ENCODE measurements at places on chromosomes 12 and 14.

DNA sequence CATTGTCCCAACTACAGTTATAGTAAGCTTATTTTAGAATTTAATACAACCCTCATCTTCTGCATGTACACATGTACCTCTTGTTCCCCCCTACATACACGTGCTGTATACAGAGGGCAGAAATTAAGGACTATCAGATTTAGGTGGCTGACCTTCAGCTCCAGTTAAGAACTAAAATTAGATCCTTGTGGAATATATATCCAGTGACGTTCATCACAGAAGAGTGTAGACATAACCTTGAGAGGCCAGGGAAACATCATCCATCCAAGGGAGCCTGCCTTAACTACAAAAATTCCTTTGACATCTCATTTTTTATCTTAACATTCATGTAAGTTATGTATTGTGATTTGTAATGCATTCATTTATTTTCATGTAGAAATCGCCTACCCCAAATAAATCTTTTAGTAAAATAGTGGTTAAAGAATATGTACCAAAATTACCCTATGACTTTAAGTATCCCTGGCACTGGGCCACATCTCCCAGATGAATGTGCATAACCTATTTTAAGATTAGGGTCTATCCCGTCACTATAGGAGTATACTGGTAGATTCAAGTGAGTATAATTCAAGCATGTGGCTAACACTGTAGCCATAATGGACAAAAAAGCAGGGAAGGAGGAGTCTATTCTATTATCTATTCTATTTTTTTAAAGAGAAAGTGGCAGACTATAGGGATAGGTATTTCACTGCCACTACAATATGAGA lies 27.5 kb downstream of the RIC8B start:
- no peak for DNase-seq

DNA sequence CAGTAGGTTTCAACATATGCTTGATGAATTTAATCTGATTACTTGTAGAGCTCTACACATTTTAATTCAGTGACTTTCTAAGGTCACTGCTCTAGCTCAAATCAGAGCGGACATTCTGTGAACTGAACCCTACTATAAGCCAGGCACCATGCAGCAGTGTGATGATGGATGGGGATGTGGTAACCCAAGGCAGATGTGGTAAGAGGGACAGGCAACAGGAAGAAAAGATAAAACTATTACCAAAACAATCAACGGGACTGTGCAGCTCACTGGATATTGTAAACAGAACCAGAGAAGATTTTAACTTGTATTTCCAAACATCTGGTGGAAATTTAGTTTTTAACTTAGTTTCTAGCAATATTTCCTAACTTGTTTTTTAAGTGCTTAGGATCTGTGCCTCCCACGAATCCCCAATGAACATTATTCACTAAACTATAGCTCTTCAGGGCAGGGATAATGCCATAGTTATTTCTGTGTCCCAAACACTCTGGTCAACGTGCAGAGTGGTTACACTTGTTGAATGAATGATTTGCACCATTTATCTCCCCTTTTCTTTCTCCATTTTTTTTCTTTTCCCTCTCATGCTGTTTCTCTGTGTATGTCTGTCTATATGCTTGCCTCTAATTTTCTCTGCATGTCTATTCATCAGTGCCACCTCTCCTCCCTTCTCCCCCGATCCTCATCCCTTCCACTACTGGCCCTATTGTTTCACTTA lies 3.0 kb downstream of the ERO1A start:
- no peak for DNase-seq

DNA sequence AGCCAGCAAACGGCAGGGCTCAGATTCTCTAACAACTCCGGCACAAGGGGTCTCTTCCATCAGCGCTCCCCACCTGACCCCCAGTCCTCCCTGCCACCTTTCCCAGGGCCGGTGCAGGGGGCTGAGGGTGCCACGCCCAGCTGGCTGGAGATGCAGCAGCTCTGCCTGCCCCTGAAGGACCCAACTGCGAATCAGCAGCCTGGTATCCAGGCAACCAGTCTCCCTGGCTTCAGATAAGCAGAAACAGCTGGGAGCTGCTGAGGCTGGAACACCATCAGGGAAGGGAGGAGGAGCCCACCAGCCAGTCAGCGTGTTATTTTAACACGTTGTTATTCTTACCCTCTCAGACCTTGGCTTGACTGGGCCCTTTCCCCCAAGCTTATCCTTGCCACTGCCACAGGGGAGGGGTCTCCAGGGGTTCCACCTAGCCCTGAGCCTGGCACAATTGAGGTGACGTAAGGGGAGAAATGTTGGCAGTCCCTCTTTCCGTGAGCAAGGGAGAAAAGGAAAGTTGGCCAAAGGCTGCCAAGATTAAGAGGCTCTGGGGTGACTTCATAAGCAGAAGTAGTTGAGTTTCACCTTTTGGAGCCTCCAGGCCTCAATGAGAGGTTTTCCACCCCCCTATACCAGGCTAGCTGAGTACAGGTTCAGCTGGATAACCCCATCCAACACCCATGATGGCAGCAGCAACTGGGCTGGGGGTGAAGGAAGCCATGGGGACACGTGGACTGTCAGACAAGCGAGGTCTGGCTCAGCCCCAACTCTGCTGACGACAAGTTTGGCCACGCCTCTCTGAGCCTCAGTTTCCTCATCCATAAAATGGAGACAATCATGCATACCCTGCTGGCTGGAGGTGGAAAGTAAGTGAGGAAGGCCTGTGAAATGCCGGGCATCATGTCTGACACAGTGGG lies 91.1 kb downstream of the IRF2BPL start:
- DNase-seq, result peak; percentile 83

DNA sequence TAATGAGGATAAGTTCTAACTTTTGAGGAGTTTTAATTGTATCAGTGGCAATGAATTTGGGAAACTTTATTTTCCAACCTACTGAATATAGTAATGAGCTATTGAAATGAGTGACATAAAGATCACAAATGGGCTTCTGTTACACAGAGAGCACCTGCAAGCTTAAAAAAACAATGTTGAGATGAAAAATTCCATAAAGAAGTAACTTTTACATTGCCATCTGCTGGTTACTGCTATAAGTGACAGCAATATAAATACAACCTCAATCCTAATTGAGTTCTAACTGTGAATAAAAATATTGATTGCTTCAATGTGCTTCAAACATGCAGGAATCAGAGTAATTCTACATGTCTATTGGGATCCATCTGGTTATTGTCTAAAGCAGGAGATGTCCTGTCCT lies 14.2 kb downstream of the WIF1 start:
- DNase-seq, result no peak

DNA sequence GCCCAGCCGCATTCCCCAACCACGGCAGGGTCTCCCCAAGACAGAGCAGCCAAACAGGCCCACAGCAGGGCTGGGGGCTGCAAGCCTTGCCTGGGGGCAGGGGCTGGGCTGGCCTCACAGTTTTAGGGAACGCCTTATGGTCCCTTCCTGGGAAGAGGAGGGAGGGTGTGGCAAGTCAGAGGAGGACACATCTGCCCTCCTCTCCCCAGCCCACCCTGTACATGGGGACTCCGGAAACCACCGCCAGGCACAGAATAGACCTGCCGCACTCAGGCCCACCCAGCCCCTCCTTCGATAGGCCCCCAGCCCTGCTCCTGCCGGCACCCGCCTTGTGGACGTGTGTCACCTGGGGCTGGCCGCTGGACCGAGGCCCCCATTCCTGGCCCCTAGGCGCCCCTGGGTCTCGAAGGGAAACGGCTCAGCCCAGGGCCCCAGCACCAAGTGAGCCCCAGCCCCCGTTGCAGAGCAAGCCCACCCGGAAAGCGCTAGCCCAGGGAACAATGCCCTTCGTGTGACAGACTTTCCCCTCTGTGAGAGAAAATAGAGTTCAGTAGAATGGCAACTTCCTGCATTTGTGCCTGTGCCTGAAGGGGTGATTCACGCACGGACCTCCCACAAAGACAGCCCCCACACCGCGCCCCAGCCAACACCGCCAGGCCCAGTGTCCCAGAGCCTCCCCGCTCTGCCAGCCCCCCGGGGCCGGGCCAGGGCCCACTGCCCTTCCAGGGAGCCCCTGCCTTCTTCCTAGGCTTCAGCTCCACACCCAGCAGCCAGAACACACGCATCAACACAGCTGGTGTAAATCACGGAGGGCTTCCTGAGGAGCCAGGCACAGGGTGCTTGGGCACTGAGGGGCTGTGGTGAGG lies 12.0 kb upstream of the NUDT14 start:
- no peak for DNase-seq

GRCh38 chr14:99687284-99688209 lies 3.4 kb downstream of the CYP46A1 start:
- no peak for DNase-seq

GRCh38 chr14:87306409-87307168 lies 686.4 kb downstream of the GALC start:
- DNase-seq, result no peak

GRCh38 chr12:47814539-47815170 lies 5.0 kb downstream of the HDAC7 start:
- no peak for DNase-seq

DNA sequence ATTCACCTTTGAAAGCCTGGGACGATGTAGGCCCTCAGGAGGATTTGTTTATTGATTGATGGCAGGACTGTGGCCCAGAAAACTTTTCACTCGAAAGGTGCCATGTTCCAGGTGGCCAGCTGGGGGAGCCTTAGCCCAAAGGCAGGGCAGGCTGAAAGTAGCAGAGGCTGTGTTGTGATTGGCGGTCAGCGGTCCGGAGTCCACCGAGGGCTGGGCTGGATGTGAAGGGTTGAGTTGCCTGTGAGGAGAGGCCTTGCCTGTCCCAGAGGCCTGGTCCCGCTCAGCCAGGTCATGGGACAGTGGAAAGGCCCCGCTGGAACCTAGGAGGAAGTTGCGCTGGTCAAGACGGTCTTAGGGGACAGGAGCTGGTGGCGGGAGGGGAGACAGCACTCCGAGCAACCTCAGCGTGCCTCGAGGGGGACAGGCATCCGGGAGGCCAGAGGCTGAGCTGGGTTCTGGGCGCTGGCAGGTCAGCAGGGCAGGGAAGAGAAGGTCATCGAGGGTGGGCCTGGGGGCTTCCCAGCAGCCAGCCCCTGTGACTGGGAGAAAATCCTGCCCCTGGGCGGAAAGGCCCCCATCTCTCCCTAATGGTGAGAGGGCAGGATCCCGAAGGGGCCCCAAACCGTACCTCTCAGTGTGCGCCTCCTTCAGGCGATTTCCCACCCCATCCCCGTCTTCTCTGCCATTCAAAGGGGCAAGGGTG lies 26.3 kb downstream of the CMA1 start:
- peak; percentile 1 for DNase-seq

DNA sequence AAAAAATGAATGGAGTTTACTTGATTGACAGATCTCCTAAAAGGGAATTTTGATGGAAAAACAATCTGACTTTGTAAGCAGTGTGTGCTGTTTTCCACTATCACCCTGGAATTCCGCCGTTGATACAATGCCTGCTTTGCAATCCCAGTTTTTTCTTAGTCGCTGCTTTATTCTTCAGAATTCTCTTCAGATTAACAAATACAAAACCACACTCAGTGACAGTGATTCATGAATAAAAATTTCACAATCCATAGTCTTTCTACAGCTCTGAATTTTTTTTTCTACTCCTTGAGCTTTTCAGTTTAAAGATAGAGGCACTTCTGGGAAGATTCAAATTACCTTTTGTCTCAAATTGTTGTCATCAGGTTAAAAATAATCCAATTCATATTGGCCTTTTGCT lies 44.6 kb upstream of the KITLG start:
- no peak for DNase-seq

- no peak for DNase-seq
Measured at GRCh38 chr12:100553936-100554335, 19.5 kb upstream of the GAS2L3 start.

DNA sequence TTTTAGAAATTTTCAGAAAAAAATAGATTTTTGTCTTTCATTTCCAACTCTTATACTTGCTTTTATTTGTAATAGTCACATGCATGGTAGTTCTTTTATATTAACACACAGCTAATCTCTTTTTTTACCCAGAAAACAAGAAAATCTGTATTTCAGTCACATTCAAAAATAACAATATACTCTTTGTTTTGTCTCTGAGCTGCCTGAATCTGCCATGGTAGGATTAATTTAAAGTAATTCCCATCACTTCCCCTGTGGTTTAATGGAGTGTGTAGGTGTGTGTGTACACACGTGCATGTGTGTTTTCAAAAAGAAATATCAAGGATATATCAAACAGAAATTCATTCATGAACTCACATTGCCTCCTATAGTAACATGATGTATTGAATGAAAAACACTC lies 42.6 kb downstream of the PDZRN4 start:
- DNase-seq, result no peak

DNA sequence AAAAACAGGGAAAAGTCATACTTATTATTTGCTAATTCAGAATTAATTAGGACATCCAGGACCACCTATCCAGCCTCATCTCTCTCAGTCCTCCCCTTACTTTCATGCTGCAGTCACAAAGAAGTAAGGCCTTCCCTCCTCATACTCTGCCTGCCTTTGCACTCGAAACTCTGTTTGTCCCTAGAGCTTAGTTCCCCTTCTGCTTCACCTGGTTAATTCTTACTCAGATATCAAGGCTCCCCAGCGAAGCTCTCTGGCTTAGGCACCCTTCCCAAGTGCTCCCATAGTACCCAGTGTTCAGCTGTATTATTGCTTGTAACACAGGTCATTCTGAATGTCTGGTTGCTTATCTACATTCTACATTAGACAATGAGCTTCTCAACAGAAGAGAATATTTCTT lies 81.3 kb downstream of the ERGIC2 start:
- peak; percentile 18 for DNase-seq

- DNase-seq, result no peak
Measured at GRCh38 chr14:58703161-58703506, 65.4 kb downstream of the DACT1 start.

GRCh38 chr12:15546102-15546701 lies 223.9 kb downstream of the PTPRO start:
- no peak for DNase-seq

GRCh38 chr12:127726671-127727315 lies 540.2 kb upstream of the TMEM132C start:
- no peak for DNase-seq

GRCh38 chr14:55448141-55448614 lies 7.8 kb upstream of the TBPL2 start:
- DNase-seq, result peak; percentile 42

DNA sequence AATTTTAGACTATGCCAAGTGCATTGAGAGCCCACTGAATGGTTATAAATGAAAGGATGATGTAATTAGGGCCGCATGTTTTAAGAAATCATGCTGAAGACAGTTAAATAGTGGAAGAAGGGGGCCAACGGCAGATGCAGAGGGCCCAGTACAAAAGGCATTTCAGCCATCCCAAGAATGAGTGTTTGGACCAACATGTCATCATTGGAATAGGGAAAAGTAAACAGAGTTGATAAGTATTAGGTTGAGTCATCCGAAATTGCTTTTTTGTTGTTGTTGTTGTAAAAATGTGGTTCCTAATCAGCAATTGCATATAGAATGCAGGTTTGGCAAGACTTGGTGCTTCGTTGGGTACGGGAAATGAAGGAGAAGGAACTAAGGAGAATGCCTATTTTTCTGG lies 29.5 kb downstream of the BMP4 start:
- DNase-seq, result no peak
